ENCODE measurements at places on chromosomes 6 and 20.

DNA sequence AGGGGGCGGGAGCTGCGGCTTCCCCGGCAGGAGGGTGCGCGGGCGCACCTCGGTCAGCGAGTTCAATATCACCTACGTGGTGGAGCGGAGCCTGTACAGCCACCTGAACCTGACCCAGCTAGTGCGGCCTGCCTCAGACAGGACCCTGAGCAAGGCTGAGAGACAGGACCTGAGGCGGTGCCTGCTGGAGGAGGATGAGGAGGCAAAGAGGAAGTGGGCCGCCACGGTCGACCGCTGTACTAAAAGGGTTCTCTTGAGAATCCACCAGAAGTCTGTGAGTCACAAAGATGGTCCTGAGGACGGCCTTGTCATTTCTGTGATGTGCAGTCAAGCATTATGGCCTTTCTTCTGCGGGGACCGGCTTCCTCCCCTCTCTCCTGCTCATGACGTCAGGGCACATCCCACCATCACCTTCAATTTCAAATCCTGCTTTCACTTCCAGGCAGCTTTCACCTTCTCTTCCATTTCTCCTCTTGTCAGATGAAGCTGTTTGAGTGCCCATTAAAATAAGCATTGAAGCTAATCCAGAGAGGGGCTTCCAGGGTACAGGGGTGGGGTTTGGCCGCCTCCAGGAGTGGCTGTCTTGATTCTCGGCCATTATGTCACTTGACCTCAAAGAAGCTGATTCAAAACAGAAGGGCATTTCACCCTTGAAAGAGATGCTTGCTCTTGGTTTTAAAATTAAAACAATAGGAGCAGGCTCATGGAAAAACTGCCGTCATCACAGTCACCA lies 177.6 kb downstream of the SASH1 start:
- no peak for DNase-seq

GRCh38 chr20:54629632-54630031 lies 154.2 kb downstream of the DOK5 start:
- no peak for DNase-seq

GRCh38 chr20:51023617-51024155 lies 779 bp upstream of the KCNG1 start:
- no peak for DNase-seq

DNA sequence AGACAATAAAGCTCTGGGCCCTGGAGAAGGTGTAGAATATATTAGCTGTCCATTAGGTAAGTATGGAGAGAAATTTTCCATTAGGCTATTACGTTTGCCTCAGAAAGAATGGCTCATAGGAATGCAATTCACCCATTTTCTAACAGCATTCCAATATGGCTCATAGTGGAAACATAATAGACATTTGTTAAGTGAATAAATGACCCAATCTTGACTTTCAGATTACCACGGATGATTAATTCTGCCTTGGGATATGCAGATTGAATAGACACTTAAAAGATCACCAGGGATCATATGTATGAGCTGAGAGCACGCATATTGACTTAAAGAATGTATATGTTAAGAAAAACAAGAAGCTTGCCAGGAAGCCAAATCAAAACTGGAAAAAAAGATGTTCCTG lies 209.1 kb upstream of the CDYL start:
- peak; percentile 52 for DNase-seq

GRCh38 chr6:101069191-101069795 lies 188.2 kb upstream of the ASCC3 start:
- DNase-seq: no peak

All from HS-5 (cell line).